ENCODE measurements at places on chromosomes 16 and 17. TPM values are rescaled to one million over a fixed set of nuclear protein-coding genes. Genes with fewer than 3 reads are reported as not detected.

Gene ICAM2
- 0.45 TPM for total RNA-seq

Gene PPY
- total RNA-seq, result not detected

- no peak for DNase-seq
These were observed 15.5 kb upstream of the MMD start for GRCh38 chr17:55437159-55437605.

- no peak for DNase-seq
These were observed 22.5 kb upstream of the IRX6 start for GRCh38 chr16:55301385-55302008.

DNA sequence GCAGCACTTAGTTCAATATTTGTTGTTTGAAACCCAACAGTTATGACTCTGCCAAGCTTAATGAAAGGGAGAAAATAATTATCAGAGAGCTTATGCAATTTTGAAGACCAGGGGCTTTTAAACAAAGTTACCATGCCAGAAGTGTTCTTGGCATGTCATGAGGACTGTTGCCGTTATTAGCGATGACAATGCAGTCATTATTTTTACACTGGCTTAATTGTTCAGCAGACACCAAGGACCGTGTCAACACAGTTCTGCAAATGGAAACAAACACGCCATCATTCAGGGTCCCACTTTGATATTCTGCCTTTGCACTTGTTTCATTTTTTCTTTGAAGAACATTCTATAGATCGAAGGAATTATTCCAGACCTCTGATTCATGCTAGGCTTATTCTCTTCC is 518.5 kb downstream of the CDH13 start:
- DNase-seq, result no peak

- peak; percentile 50 for DNase-seq
These were observed at the start of gene BCAR1 for GRCh38 chr16:75251280-75252048. BCAR1 (minus strand) TSS chr16:75251624; CDS start chr16:75251482, 142 bp downstream.

GRCh38 chr17:55496094-55496881 is 15.0 kb downstream of the SMIM36 start:
- no peak for DNase-seq

DNA sequence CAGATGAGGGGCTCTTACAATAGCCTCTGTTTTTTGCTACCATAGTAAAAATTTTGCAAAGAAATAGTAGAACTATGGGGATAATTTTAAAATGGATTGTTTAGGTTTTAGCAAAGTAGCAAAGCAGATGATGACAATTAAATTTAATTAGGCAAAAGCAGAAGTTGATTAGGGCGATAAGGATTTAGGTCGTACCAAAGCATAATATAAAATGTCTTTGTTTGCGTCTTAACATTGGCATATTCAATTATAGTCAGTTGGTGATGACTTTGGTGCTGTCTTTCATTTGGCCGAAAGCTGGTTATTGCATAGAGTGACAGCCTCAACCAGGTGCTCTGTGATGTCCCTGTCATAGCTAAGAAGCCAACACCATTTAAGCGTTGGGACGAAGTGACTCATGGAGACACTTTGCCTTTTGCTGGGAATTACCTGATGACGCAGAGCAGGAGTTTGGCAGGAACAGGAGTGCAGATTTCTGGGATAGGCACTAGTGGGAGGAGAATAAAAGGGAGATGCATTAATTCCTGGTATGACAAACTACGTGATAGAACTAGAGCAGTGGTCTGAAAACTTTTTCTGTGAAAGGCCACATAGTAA is 38.3 kb downstream of the MAP2K6 start:
- DNase-seq, result no peak

GRCh38 chr17:42155614-42156045 is 841 bp upstream of the RAB5C start:
- no peak for DNase-seq

GRCh38 chr17:57535249-57535966 is 209.7 kb downstream of the CCDC182 start:
- DNase-seq, result no peak
